ENCODE measurements at places on chromosomes 11 and 22. TPM values are rescaled to one million over a fixed set of nuclear protein-coding genes. Genes with fewer than 3 reads are reported as not detected.
A peak's percentile ranks its signal among the peaks of the same experiment; 100 is the strongest.

- DNase-seq: no peak
These were observed 22.9 kb downstream of the FLI1 start for GRCh38 chr11:128716661-128717210.

DNA sequence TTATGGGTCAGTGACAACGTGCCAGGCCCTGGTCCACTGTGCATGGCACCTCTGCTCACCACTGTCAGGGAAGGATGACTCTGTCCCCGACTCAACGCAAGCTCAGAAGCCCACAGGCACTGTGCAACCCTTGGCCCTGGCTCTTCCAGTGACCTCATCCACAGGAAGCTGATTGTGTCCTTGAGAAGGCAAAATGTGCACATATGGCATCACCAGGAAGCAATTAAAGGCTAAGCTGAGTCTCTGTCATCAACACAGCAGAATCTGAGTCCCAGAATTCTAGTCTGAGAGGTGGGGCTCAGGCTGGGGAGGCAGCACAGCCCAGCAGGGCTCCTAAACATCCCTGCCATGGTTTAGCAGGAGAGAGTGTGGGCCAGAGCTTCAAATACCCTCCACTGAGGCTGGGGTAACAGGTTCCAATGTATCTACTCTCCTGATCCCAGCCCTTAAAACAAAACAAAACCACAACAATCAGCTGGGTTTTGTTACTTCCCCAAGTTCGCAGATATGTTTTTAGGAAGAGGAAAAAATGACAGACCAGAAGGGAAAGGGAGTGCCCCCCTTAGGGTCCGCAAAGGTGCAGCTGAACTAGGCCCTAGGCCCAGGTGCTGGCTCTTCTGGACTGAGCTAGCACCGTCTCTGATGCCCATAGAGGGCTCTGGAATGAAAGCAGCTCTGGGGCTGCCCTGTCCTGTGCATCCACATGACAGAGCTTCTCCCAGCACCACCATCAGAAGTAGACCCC, 33.5 kb upstream of the GNAZ start:
- DNase-seq: no peak

- DNase-seq: no peak
These were observed 11.5 kb downstream of the RELT start for GRCh38 chr11:73387594-73388264.

DNA sequence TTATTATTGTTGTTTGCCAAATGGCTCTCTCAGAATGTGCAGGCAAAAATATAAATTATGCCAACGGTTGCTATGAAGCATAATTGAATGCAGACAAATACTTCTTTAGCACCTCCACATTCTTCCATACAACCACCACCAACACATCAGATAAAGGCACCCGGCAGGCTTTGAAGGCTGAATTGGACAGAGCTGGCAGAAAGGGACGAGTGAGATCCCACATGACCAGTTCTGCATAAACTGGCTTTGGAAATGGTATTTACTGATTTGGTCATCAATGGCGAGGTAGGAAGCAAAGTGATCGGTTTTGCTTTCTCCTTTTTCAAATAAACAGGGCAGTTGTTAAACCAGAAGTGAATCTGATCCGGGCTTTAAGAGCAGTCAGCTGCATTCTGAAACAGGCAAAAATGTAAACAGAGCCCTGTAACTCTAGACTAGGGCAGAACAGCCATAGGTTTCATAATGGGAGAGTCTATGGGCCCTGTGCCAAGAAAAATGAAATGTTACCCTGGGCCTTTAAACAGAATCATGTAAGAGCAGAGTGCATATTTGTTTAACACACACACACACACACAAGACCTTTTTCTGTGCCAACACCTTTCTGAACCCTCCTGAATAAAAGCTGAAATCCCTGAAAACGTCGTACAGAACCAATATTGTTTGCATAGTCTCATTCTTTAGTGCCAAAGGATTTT, 97.7 kb downstream of the MPPED2 start:
- DNase-seq: no peak

DNA sequence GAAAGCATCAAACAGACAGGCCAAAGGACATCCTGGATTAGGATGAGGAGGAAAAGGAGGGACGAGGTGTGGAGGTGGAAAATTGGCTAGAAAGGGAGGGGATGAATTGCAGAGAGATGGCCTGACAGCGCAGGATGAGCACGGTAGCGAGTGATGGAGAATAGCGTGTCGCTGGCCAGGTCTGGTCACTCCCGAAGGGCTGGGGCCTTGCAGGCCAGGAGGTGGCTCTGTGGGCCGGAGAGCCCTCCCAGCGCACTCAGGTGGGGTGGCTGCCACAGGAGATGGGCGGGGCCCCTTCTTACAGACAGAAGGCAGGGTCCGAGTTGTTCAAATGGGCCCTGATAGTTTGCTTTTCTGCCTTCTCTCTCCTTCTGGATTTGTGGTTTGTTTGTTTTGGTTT, 37.1 kb upstream of the THY1 start:
- DNase-seq: no peak

- DNase-seq: no peak
These were observed 12.1 kb upstream of the MYO7A start for GRCh38 chr11:77115956-77116355.

DNA sequence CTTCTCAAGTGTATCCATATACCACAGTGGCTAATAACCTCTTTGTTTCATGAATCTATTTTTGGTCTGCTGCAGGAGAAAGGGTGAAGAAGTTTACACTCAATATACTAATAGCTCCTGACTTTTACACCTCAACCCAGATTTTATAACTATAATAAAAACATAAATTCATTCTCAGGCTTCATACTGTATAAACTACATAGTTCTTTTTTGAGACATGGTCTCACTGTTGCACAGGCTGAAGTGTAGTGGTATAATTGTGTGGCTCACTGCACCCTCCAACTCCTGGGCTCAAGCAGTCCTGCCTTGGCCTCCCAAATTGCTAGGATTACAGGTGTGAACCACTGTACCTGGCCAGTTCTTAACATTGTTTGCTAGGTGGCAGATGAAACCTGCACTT, 17.8 kb upstream of the CCDC179 start:
- no peak for DNase-seq

GRCh38 chr11:66854231-66854661, 2.6 kb upstream of the LRFN4 start:
- no peak for DNase-seq

DNA sequence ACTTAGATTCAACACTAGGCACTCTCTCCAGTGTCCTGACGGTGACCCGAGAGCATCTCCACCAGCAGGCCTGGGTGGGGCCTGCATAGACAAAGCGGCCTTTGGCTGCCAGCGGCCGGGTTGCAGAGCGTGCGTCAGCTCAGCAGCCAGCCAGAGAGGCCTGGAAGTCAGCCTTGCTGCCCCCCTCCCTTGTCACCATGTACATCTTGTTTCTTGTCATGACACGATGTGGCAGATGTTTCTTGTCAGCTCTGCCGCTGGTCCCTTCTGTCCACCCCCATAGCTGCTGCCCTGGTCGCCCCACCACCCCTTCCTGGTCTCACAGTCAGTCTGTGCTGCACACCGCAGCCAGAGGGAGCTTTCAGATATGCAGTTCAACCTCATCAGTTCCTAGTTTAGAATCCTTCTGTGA, 33.1 kb upstream of the CBX7 start:
- DNase-seq: peak; percentile 87

- DNase-seq: no peak
These were observed 299.1 kb upstream of the MTNR1B start for GRCh38 chr11:92670308-92670890.

GRCh38 chr22:42313204-42313603, 42.8 kb upstream of the TCF20 start:
- no peak for DNase-seq

DNA sequence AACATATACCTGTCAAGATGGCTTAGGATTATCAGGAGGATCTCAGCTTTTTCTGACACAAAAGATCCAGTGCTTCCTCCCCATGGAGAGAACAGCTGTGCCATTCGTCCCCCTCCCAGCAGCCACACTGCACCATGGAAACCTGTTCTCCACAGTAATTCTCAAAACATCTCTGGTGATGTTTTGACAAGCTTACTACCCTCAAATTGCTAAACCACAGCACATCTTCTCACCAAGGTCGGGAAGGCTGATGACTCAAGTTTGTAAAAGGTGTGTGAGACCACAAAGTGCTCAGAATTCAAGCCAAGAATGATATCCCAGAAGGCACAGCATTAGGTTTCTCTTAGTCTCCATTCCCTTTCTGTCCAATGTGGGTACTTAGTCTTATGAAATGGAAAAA, 3.9 kb upstream of the RAB38 start:
- DNase-seq: no peak

GRCh38 chr11:120589376-120589775, 77.8 kb downstream of the GRIK4 start:
- peak; percentile 47 for DNase-seq

DNA sequence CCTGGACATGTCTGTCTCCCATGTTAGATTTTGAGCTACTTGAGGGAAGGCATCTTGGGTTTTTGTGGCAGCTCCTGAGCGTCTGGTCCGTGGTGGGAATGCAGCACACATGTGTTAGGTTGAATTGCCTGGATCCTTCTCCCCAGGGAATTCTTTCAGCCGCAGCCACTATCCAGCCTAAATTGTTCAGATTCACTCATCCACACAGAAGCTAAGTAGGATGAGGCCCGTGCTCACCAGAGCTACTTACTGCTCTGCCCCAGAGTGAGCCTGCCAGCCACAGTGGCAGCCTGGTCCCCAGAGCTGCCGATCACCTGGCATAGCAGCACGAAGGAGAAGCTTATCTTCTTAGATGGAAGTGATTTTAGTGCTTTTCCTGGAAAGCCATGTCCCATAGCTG, 34.4 kb upstream of the SORL1-AS1 start:
- DNase-seq: no peak

DNA sequence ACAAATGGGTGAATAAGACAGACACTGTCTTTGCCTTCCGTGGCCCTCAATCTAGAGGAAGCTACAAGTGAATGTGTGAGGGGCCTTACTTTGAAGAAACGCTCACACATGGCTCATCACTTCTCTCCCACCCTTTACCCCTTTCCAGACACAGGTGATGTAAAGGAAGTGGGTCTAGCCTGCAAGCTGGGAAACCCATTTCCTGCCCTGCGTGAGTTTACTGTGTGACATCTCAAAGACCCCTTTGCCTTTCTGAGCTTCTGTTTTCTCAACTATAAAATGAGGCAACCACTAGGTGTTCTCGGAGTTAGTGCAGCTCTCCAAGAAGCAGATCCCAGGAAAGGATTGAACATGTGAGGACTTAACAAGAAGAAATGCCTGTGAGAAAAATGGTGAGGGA, 43.1 kb upstream of the LMO2 start:
- DNase-seq: no peak

GRCh38 chr22:49538006-49538405, 289.7 kb downstream of the BRD1 start:
- DNase-seq: peak; percentile 46

GRCh38 chr11:122173074-122173450, 57.0 kb upstream of the BLID start:
- DNase-seq: no peak

GRCh38 chr11:33920838-33921613, 29.1 kb upstream of the LMO2 start:
- no peak for DNase-seq

Gene MARK2
- 32.4 TPM for total RNA-seq

Gene IL10RA
- total RNA-seq: 3.0 TPM

Gene RAG2
- total RNA-seq: not detected

Gene OR4C5
- total RNA-seq: not detected

Gene LRRC74B
- not detected for total RNA-seq

Gene GANAB
- total RNA-seq: 99.8 TPM

Gene SORL1
- 8.0 TPM for total RNA-seq

Gene PKDREJ
- total RNA-seq: 0.11 TPM
